ENCODE measurements at places on chromosomes 1 and 21. TPM values are rescaled to one million over a fixed set of nuclear protein-coding genes. Genes with fewer than 3 reads are reported as not detected.

The RIPK4 gene
- total RNA-seq, result not detected

The KCNN3 gene
- 0.36 TPM for total RNA-seq

The CELA3B gene
- total RNA-seq, result not detected

The FAM167B gene
- 0.57 TPM for total RNA-seq

The SLC25A34 gene
- 1.8 TPM for total RNA-seq

The ADSS2 gene
- 78.1 TPM for total RNA-seq

Measured in activated T-helper 1 cell treated with anti-CD3 and anti-CD28 coated beads, Interleukin-12 subunit alpha, Interleukin-12 subunit beta, Interleukin-2, Interleukin-4 antibody, amounts not matched to agents 30 ng/mL and 10 ng/mL and 1 ng/mL, durations not matched to agents 14 hours and 24 hours and 36 hours (primary cell).